Fibroblast of skin of right quadriceps (primary cell): ENCODE measurements at places on chromosomes 2 and 18.
A peak's percentile ranks its signal among the peaks of the same experiment; 100 is the strongest.

GRCh38 chr18:58649966-58650816, 21.1 kb upstream of the MALT1 start:
- peak; percentile 32 for DNase-seq

DNA sequence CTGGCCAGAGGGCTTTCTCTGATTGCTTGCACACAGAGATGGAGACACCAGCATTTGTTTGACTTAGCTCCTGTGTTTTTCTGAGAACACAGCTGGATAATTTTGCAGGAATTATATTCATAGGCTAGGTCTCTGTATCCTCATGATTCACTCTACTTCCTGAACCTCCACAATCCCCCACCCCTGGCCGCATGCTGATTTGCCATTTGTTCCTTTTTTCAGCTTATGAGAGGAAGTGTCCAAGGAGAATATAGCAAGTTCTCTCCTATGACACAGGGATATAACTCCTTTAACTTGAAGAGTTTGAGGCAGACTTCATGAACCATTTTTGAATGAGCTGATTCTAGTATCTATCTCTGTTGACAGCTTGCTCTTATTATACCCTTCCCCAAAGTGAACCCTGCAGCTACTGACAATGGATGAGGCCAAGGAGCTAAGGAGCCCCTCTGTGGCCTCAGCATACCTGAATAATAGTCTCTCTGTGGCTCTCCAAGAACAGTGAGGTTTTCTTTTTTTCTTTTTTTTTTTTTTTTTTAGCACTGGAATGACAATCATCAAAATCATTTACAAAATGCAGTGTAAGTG, 15.4 kb downstream of the CAVIN2 start:
- DNase-seq, result no peak

- DNase-seq, result peak; percentile 73
These were observed 30.2 kb downstream of the GLI2 start for GRCh38 chr2:120765678-120766469.

DNA sequence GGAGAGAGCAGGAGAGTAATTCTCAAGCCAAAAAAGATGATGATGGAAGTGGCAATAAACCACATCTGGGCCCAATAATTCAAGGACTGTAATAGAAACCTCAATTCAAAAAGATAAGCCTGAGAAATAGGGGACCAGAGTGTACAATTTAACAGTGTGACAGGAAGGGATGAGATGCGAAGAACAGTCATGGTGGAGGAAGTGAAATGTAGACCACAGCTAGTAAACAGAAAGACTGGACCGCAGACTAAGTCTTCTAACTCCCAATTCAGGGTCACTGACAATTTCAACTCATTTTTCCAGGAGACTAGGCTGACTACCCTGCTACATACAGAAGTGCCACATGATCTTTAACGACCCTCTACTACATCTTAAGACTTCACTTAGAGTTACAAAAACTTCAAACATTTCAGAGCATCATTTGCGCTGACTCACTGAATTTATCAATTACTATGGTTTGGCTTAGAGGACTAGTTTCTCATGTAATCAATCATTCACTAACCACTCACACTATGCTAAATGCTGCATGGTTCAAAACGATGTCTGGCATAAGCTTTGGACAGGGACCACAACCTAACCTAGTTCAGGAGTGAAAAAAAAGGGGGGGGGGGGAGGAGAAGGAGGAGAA, 9.0 kb downstream of the CUL3 start:
- DNase-seq, result no peak

DNA sequence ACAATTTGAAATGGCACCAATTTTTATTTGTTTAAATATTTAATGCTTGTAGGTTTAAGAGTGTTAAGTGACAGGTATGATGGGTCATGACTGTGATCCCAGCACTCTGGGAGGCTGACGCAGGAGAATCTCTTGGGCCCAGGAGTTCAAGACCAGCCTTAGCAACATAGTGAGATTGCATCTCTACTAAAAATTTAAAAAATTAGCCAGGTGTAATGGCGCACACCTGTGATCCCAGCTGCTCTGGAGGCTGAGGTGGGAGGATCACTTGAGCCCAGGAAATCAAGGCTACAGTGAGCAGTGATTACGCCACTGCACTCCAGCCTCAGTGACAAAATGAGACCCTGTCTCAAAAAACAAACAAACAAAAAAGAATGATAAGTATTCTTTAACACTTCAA, 43.0 kb upstream of the CCDC68 start:
- no peak for DNase-seq

DNA sequence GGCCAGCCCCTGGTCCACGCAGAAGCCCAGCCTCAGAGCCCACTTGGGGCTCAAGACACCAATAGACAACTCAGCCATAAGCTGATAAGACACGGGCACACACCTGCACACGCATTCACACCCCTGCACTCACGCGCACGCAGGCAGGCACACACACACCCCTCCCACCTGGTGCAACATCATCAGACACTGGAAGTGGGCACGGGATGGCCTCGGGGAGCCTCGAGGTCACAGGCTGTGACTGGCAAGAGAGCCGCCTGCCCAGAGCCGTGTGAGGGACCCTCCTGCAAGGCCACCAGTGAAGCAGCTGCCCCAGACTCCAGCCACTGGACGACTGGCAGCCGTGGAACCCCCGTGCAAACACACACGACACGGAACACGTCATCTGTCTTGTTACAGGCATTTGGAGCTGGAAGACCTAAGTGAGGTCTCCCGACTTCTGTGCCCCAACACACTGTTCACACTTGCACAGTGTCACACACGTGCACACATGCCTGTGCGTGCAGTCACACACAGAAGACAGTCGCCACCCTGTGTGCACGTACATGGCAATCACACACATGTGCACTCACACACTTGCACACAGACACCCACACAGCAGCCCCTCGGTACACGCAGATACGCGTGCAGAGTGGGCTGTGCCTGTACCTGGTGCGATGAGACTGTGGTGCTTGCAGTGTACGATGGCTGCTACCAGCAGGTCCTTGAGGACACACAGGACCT, 959 bp downstream of the MAB21L4 start:
- no peak for DNase-seq

GRCh38 chr2:117492209-117492851, 322.2 kb upstream of the DDX18 start:
- no peak for DNase-seq
